ENCODE measurements at places on chromosomes 5 and 9. TPM values are rescaled to one million over a fixed set of nuclear protein-coding genes. Genes with fewer than 3 reads are reported as not detected.

- H3K4me1 ChIP-seq = no peaks in the 10 kb centered on the region
- H3K36me3 ChIP-seq = no peaks in the 10 kb centered on the region
- no peak for DNase-seq
- H3K4me3 ChIP-seq = no peak overlapping the region
- no peaks in the 10 kb centered on the region for H3K27me3 ChIP-seq
- no peak overlapping the region for H3K27ac ChIP-seq
Measured at GRCh38 chr5:22842574-22842973, 10.6 kb downstream of the CDH12 start.

DNA sequence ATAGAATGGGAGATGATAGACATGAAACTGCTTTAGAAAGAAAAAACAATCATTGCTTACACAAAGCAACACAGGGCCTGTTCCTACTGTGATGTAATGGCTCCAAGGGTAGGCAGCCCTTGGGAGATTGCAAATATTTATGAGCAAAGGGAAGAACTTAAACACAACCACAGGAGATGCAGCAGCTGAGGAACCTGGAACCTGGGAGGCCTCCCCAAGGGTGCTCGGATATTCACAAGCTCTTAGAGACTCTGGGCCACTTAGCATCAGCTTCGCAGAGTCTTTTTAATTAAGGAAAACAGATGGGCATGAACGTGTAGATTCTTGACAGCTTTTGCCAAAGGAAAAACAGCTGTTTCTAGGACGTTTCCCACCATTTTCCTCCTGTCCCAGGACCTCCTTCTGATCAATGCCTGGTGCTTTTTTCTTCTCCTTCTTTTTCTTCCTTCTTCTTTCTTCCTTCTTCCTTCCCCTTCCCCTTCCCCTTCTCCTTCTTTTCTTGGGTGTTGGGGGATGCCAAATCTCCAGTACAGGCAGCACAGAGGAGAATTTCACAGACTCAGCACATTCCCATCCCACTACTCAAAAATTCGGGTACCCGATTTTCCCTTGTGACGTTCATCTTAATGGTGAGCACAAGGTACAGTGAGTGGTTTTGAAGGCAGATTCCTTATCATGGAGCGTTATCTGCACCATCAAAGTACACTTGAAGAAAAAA lies 28.1 kb upstream of the TCF7 start:
- no peaks in the 10 kb centered on the region for H3K27me3 ChIP-seq
- DNase-seq = no peak
- H3K36me3 ChIP-seq = no peaks in the 10 kb centered on the region
- no peaks in the 10 kb centered on the region for H3K4me1 ChIP-seq
- H3K4me3 ChIP-seq = no peak overlapping the region

GRCh38 chr5:180647941-180648500 lies 1.4 kb downstream of the FLT4 start:
- H3K27ac ChIP-seq = no peak overlapping the region
- no peaks in the 10 kb centered on the region for H3K4me1 ChIP-seq
- H3K4me3 ChIP-seq = no peak overlapping the region

- no peak overlapping the region for H3K27ac ChIP-seq
- DNase-seq = no peak
- no peaks in the 10 kb centered on the region for H3K27me3 ChIP-seq
- no peaks in the 10 kb centered on the region for H3K4me1 ChIP-seq
Measured at GRCh38 chr5:170475294-170476000, 28.4 kb upstream of the KCNIP1 start.

PLGRKT gene
- total RNA-seq = 58.3 TPM

SLC6A3 gene
- total RNA-seq = not detected

GADD45G gene
- total RNA-seq = 12.7 TPM

- H3K27ac ChIP-seq = no peak overlapping the region
- no peak for DNase-seq
- H3K4me3 ChIP-seq = no peak overlapping the region
- H3K4me1 ChIP-seq = no peaks in the 10 kb centered on the region
Measured at GRCh38 chr9:127673234-127673633, 33.6 kb upstream of the CFAP157 start.

GRCh38 chr5:36878392-36879082 lies 2.0 kb downstream of the NIPBL start:
- H3K4me1 ChIP-seq = peaks cover 52% of the 10 kb centered on the region
- no peaks in the 10 kb centered on the region for H3K36me3 ChIP-seq
- DNase-seq = no peak
- H3K27ac ChIP-seq = peak overlapping the region; percentile 99

- H3K36me3 ChIP-seq = no peaks in the 10 kb centered on the region
- DNase-seq = no peak
- H3K27ac ChIP-seq = peak overlapping the region; percentile 89
- peak overlapping the region; percentile 91 for H3K4me3 ChIP-seq
Measured at GRCh38 chr5:74685979-74686631, 1.1 kb downstream of the HEXB start.

GRCh38 chr9:5563417-5563815 lies 53.1 kb downstream of the PDCD1LG2 start:
- DNase-seq = no peak
- H3K27ac ChIP-seq = no peak overlapping the region
- H3K4me1 ChIP-seq = no peaks in the 10 kb centered on the region
- H3K4me3 ChIP-seq = no peak overlapping the region
- no peaks in the 10 kb centered on the region for H3K27me3 ChIP-seq
- H3K36me3 ChIP-seq = no peaks in the 10 kb centered on the region

DNA sequence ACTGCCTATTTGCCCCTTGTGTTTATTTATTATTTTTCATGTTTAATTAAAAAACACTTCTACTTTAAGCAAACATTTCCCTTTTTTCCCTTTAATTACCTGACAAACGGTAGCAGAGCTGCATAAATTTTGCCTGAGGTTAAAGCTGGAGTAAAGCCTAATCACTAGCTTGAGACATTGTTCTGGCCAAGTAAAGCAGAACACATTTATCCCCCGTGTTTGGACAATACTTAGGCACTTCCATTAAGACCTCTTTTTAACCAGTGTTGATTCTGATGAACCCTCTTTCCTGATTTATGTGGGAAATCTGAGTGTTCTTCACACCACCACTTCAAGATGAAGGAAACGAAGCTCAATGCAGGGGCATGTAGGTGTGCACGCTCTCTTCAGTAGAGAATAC lies 54.5 kb downstream of the BNC2 start:
- H3K36me3 ChIP-seq = no peaks in the 10 kb centered on the region
- H3K4me1 ChIP-seq = peaks cover 4% of the 10 kb centered on the region
- no peak overlapping the region for H3K4me3 ChIP-seq
- DNase-seq = no peak
- no peak overlapping the region for H3K27ac ChIP-seq
- no peaks in the 10 kb centered on the region for H3K27me3 ChIP-seq

- DNase-seq = no peak
- no peak overlapping the region for H3K4me3 ChIP-seq
Measured at GRCh38 chr5:156893517-156893916, 43.4 kb downstream of the PPP1R2B start.

- H3K27me3 ChIP-seq = no peaks in the 10 kb centered on the region
- DNase-seq = no peak
- no peak overlapping the region for H3K27ac ChIP-seq
- H3K4me3 ChIP-seq = no peak overlapping the region
Measured at GRCh38 chr5:55495216-55495615, 39.5 kb downstream of the PLPP1 start.

CNTLN gene
- 2.6 TPM for total RNA-seq

- no peaks in the 10 kb centered on the region for H3K36me3 ChIP-seq
- H3K27me3 ChIP-seq = no peaks in the 10 kb centered on the region
- H3K4me3 ChIP-seq = no peak overlapping the region
- H3K4me1 ChIP-seq = no peaks in the 10 kb centered on the region
Measured at GRCh38 chr5:98099448-98100105, 673.9 kb upstream of the RGMB start.

GRCh38 chr5:59760785-59761348 lies 132.7 kb downstream of the PDE4D start:
- peaks cover 13% of the 10 kb centered on the region for H3K4me1 ChIP-seq
- H3K27ac ChIP-seq = no peak overlapping the region
- DNase-seq = no peak
- H3K36me3 ChIP-seq = no peaks in the 10 kb centered on the region

DNA sequence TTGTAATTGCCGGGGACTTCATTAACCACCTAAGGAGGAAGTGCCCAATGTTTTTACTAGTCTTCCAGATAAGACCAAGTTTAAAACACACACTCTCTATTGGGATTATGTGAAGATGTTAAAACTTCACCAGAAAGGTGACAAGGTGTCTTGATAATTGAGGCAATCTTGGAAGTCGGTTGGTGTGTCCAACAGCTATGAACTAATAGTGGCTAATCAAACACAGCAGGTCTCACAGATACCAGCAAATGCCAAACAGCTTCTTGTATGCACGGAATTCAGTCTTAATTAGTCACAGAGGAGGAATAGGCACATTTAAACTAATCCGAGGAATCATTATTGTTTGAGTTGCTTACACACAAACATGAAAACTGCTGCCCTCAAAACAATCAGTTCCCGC lies 214.5 kb downstream of the SEC61B start:
- H3K27ac ChIP-seq = no peak overlapping the region
- H3K4me3 ChIP-seq = no peak overlapping the region
- no peaks in the 10 kb centered on the region for H3K4me1 ChIP-seq
- H3K36me3 ChIP-seq = no peaks in the 10 kb centered on the region
- no peaks in the 10 kb centered on the region for H3K27me3 ChIP-seq
- no peak for DNase-seq

FGF18 gene
- 0.32 TPM for total RNA-seq

DNA sequence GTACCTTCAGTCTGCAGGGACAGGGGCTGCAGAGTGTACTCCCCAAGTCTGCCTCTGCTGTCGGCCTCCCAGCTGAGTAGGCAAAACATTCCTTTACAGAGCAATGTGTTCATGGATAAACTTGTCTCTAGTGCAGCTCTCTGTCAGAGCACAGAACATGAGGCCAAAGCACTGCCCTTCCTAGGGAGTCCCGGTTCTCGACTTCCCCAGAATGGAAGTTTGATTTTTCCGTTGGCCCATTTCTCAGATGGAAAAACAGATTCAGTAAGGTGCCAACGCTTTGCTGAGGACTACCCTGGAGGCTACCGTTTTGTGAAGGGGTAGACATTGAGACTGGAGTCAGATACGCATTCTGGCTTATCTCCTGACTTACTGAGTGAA lies 422 bp upstream of the TRIM32 start:
- H3K36me3 ChIP-seq = no peaks in the 10 kb centered on the region
- peak overlapping the region; percentile 71 for H3K4me3 ChIP-seq
- H3K4me1 ChIP-seq = peaks cover 34% of the 10 kb centered on the region

WDR31 gene
- 0.60 TPM for total RNA-seq

GRCh38 chr5:30385754-30386153 lies 807.7 kb upstream of the CDH6 start:
- H3K4me3 ChIP-seq = no peak overlapping the region
- DNase-seq = no peak
- H3K36me3 ChIP-seq = no peaks in the 10 kb centered on the region
- no peaks in the 10 kb centered on the region for H3K4me1 ChIP-seq
- H3K27me3 ChIP-seq = no peaks in the 10 kb centered on the region

PRDM9 gene
- not detected for total RNA-seq

CCL27 gene
- total RNA-seq = not detected

LCN1 gene
- not detected for total RNA-seq

GRCh38 chr5:35363387-35363965 lies 133.2 kb upstream of the PRLR start:
- H3K27ac ChIP-seq = no peak overlapping the region
- no peaks in the 10 kb centered on the region for H3K36me3 ChIP-seq
- no peak overlapping the region for H3K4me3 ChIP-seq
- no peaks in the 10 kb centered on the region for H3K4me1 ChIP-seq
- no peak for DNase-seq

Measured in transverse colon (tissue), 4 donors.